DMS79 (cell line): ENCODE measurements at places on chromosomes 2 and 18.

DNA sequence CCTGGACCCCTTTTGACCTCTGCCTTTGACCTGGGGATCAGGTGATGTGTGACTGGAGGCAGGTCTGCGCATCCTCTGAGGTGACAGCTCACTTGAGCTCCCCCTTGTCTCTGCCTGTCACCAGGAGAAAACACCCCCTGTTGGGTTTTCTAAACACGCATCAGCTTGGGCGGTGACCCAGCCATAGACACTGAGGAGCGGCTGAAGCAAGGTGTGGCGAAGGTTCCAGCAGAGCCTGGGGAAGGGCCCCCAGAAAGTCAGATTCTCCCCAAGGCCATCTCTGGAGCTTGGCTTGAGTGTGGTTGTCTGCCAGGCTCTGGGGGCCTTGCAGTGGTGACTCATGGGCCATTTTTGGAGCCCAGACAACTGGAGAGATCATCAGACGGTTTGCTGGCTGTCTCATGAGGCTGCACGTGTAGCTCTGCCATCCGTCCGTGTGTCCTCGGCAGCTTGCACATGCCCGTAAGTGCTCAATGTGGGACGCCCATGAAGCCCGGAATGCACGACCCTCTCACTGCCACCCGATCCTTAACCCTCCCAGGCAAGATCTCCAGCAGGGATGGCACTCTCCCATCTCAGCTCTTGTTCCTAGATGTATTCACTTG, 29.4 kb downstream of the SIX3 start:
- no peak for DNase-seq

DNA sequence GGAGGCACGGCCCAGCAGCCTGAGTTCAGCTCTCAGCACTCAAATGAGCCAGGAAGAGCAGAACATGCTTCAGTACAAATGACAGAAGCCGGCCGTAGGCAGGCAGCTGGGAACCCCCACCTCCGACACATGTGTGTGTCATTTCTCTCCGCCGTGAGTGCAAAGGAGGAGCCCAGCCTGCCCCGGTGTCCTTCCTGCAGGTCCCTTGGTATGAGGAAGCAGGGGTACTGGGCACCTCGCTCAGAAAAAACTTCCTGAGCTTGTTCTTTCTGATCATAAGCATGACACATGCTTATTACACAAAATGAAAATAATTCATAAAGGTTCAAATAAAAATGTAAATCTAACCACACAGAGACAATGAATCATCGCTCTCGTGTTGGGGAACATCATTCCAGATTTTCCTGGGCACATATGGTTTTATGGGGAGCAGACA, 35.3 kb downstream of the KCNF1 start:
- no peak for DNase-seq

- DNase-seq = no peak
These were observed 64.5 kb downstream of the TMEM131 start for GRCh38 chr2:97931118-97931857.

DNA sequence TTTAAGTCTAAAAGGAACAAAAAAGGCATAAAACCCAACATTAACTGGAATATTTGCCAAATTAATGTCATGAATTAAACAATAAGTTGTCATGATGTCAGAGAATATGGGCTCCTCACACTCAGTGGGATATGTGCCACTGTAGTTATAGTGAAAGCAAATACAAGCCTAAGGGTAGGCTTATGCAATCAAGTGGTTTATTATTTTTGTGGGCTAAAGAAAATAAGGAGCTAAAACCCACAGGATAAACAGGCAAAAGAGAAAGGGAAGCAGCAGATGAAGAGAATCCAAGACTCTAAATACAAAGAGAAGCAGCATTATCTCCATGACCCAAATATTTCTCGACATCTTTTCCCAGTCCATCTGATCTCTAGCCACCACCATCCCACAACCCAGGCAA, 17.5 kb downstream of the YWHAQ start:
- DNase-seq = no peak

DNA sequence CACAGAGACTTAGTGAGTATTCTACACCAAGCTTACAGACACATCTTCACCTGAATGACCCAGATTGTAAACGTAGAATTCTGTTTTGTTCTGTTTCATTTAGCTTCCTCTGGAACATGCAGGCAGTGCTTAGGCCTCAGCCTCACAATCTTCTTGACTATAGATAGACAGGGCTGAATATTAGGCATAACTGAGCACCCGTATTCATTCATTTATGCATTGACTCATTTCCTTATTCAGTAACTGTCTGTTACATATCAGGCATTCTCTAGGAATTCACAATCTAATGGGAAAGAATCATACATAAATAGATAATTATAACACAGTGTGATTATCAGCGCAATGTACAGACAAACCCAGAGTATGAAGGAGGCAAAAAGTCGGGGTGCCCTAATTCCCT, 124.9 kb upstream of the ETAA1 start:
- no peak for DNase-seq

- DNase-seq = no peak
These were observed 43.9 kb upstream of the STPG4 start for GRCh38 chr2:47198985-47199451.
